ENCODE measurements at places on chromosomes 7 and 10. TPM values are rescaled to one million over a fixed set of nuclear protein-coding genes. Genes with fewer than 3 reads are reported as not detected.

NPFFR1 gene
- 0.17 TPM for polyA plus RNA-seq

MYH16 gene
- polyA plus RNA-seq: 0.39 TPM

SCIN gene
- polyA plus RNA-seq: 79.1 TPM

SPDYE2 gene
- 14.1 TPM for polyA plus RNA-seq

FXYD4 gene
- not detected for polyA plus RNA-seq

SYT15 gene
- polyA plus RNA-seq: 4.3 TPM

LEP gene
- 0.40 TPM for polyA plus RNA-seq

CYP26C1 gene
- polyA plus RNA-seq: 0.09 TPM

C10orf71 gene
- 0.19 TPM for polyA plus RNA-seq

KIF11 gene
- 29.6 TPM for polyA plus RNA-seq

CHRM2 gene
- polyA plus RNA-seq: 2.1 TPM

NPSR1 gene
- not detected for polyA plus RNA-seq

MBL2 gene
- not detected for polyA plus RNA-seq

HPSE2 gene
- 0.71 TPM for polyA plus RNA-seq

TMEM270 gene
- not detected for polyA plus RNA-seq

CLRN3 gene
- polyA plus RNA-seq: 20.4 TPM

TSPAN13 gene
- polyA plus RNA-seq: 22.7 TPM

AMZ1 gene
- 0.21 TPM for polyA plus RNA-seq

EFCAB10 gene
- polyA plus RNA-seq: 2.6 TPM
